ENCODE measurements at places on chromosomes 12 and 14. TPM values are rescaled to one million over a fixed set of nuclear protein-coding genes. Genes with fewer than 3 reads are reported as not detected.

The ASPG gene
- total RNA-seq, result 7.5 TPM

The RNASE1 gene
- 189 TPM for total RNA-seq

The PZP gene
- total RNA-seq, result not detected

The KIF26A gene
- 20.0 TPM for total RNA-seq

The LHX5 gene
- total RNA-seq, result not detected

The TEAD4 gene
- total RNA-seq, result 15.8 TPM

The TAS2R14 gene
- total RNA-seq, result 1.3 TPM

The ADAMTS20 gene
- not detected for total RNA-seq

The GALNT16 gene
- total RNA-seq, result 1.6 TPM

The RPGRIP1 gene
- total RNA-seq, result not detected

DNA sequence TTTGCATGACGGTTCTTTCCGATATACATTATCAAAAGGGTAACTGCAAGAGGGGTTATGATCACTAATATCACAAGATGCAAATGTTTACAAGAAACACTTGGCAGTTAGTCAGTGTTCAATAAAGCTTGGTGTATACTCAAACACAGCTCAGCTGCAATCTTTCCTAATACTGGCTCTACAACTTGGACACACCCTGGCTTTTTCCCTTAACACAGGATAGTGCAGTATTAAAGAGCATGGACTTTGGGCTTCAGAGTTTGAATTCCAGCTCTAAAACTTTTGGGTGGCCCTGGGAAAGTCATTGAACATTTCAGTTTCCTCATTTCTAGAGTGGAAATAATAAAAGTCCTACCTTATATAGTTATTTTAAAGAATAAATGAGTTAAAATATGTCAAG lies 107.0 kb downstream of the HECTD4 start:
- peak; percentile 31 for DNase-seq

DNA sequence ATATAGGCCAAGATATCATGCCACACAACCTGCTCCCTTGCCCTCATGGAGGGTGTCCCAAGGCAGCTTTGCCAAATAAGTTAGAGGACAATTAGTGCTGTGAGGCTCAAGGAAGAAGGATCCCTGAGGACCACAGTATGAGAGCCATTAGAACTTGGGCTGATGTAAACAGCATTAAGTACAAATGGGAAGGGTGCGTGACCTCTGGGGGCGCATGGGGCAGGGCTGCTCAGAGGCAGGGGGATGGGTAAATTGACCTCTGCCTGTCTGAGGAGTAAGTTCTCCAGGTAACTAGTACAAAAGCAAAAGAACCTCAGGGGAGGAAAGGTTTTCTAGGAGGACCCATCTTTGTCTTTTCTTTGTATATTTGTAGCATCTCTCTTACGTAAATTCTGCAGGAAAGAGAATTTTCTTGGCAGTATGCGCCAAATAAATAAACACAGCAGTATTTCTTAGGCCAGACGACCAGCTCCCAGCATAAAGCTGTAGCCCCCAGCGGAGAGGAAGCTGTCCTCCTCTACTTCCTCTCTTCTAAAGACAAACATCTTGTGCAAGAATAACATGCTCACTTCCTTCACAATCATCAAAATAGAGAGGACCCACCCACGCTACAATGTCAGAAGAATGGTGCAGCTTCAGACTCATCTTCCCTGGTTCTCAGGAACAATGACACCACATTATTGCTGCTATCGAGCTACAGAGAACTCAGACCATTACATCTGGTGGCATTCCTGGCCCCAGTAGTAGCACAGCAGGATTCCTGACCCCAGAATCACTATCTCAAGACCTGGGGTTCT lies 16.4 kb upstream of the VWF start:
- no peak for DNase-seq

DNA sequence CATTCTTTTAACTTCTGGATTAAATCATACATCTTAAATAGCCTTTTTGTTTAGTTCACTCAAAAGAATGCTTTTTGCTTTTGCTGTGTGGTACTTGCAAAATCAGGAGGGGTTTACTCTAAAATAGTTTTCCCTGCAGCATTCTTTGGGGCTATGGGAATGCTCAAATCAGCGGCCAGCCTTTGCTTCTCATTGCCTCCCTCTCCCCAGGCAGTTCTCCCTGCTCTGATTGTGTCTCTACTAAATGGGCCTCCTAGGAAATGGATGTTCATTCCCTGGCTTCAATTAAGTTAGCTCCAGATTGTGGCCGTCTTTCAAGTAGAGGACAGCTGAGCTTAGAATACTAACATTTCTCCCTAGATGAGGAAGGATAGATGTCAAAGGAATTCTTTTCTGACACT lies 4.4 kb downstream of the TULP3 start:
- DNase-seq, result no peak

GRCh38 chr12:47941871-47942613 lies 21.4 kb upstream of the TMEM106C start:
- DNase-seq, result no peak

DNA sequence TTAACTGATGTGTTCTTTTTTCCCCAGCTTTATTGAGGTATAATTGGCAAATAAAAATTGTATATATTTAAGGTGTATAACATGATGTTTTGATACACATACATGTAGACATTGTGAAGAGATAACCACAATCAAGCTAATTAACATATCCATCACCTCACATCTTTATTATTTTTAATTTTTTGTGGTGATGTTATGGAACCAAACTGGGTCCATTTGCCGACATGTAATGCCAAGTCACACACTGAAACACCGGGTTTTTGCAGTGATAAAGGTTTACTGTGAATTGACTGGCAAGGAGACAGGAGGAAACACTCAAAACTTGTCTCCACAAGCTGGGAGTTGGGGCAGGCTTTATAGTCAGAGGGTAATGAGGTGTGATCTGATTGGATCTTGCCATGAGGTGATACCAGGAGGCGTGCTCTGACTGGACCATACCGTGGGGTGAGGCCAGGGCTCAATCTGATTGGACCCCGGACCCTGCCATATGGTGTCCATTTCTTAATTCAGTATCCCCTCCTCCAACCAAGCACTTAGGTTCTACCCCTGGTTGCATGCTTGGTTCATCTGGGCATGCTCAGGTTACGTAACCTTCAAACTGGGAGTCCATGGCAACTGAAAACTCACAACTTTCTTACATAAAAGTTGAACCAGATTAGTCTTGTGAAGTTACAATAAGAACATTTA lies 11.8 kb upstream of the WSCD2 start:
- no peak for DNase-seq

- no peak for DNase-seq
Observed at GRCh38 chr12:12660201-12660600, 35.8 kb downstream of the GPR19 start.

DNA sequence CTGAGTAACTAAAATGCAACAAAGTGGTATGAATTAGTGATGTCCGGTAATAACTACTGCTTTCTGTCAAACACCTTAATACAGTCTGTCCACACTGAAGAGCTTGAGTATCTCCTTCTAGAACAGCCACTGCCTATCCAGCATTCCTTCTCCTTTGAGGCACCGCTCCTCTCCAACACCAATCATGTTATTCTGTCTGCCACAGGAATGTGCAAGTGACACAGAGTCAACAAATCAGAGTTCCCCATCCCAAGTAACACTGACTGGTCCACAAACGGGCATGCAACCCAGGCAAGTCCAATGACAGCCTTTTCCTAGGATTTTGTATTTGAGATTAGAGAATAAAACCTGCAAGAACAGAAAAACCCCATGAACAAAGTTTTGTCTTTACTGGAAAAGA lies 3.8 kb downstream of the GXYLT1 start:
- DNase-seq, result no peak

DNA sequence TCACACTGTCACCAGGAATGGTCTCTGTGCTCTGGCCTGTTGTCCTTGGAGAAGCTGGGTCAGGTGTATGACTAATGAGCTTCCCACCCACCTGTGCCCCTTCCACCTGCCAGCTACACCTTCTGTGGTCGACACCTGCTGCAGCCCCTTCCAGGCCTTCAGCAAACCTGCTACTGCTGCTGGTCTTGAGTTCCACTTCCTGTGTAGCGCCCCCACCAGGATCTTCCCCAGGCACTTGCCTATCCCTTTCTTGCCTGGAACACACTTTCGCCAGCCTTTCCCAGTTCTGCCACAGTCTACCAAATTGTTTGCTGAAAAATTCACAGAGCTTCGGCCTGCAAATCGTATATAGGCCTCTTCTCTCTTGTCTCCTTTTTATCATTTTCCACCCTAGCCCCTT lies 75.3 kb downstream of the CRACR2A start:
- no peak for DNase-seq

GRCh38 chr12:118377884-118378470 lies 1.6 kb downstream of the SUDS3 start:
- peak; percentile 76 for DNase-seq

GRCh38 chr12:88957358-88957757 lies 377.1 kb upstream of the KITLG start:
- no peak for DNase-seq

GRCh38 chr12:117063162-117063911 lies 35.9 kb downstream of the TESC start:
- peak; percentile 31 for DNase-seq

DNA sequence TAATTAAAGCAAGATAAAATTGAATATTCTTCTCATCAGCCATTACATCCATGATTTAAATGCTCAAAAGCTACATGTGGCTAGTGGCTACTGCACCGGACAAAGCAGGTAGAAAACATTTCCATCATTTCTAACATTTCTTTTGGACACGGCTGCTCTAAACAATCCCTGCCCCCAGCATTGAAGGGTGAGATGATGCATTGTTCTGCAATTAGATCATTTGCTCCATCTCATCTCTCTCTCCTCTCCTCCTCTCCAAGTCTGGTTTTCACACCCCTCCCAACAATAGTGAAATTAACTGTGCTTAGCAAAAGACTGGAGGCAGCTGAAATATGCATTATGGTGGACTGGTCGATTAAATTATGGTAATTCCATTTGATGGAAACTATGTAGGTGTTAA lies 288.5 kb downstream of the KSR2 start:
- DNase-seq, result no peak

- no peak for DNase-seq
Observed at GRCh38 chr14:54232735-54233134, 164.1 kb upstream of the CDKN3 start.

DNA sequence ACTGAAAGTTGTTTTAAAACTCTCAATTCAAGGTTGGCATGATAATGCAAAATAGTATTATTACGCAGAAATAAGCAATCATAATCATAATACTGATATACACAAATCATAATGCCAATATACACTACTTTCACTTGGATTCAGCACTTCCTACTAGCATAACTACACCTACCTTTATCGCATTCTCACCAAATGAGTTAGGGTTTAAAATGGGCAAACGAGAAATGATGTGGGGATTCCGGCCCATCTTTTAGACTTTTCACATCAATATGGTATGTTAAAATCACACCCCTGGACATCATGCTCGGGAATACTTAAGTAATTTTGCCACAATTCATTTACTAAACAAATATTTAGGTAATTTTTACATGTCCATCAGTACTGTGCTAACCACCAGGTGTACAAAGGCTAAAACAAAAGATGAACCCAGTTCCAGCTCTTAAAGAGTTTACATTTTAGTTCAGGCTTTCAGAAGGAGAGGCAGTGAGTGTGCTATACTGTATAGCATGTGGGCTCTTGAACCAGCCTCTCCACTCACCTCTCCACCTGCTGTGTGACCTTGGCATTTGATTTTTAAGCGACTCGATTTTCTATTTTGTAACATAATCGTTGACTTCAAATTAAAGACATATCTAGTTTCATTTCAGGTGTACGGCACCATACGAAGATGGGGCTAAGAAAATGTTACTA lies 1.1 kb upstream of the USP15 start:
- DNase-seq, result peak; percentile 23
